ENCODE measurements at places on chromosomes 6 and 20. TPM values are rescaled to one million over a fixed set of nuclear protein-coding genes. Genes with fewer than 3 reads are reported as not detected.

DNA sequence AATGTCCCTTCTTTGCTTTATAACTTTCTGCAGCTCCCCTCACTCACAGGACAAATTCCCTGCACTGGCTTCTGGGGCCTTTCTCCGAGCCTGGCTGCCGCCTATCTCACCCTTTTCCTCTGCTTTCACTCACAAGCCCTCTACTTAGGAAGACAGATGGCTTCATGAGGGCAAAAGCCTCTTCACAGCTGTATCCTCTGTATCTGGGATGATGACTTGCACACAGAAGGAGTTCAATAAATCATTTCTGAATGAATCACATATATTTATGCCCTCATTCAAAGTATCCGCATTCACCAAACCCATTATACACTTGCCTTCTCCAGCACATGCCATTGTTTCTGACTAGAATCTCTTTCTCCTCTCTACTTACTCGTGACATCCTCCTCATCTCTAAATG is 159.0 kb upstream of the RIPOR2 start:
- no peak for DNase-seq

- no peak for DNase-seq
These were observed 18.5 kb downstream of the VSTM2L start for GRCh38 chr20:37921341-37921929.

The SAPCD1 gene
- 66.8 TPM for total RNA-seq

DNA sequence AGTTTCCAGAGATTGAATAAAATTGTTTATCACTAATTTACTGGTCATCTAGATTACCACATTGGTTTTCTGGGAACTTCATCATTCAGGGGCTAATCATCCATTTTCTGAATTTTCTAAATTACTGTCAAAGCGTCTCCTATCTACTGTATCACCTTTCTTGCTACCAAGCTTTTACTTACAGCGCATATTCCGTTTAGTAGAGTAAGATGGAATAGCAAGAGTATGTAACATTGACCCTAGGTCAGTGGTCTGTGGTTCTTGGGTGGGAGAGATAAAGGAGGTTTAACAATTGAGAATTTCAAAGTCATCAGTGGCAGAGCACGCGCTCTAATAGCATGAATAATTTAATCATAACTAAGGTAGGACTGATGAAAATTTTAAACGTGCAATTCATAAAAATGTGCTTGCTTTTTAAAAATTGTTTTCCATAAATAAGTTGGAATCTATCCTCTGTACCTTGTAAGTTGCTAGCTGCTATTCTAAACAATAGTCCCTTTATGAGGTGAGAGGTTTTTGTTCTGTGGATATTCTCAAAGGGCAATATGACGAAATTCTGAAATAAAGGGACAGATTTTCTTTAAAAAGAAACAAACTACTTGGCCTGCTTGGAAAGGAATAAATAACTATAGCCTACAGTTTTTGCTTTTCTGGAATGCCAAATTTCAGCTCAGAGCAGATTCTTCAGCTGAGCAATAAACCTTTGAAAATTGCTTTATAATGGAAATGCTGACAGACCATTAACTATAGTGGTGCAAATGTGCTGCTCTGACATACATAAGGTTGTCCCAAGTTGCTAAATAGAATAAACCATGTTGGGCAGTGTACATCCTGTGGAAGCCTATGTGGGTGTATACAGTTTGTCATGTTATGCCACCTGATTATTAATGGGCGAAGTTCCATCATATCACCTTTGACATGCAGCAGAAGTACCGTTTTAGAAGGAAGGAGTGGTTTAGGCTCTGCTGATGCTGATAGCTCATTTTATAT is 84.1 kb downstream of the ZFAND3 start:
- DNase-seq: no peak

DNA sequence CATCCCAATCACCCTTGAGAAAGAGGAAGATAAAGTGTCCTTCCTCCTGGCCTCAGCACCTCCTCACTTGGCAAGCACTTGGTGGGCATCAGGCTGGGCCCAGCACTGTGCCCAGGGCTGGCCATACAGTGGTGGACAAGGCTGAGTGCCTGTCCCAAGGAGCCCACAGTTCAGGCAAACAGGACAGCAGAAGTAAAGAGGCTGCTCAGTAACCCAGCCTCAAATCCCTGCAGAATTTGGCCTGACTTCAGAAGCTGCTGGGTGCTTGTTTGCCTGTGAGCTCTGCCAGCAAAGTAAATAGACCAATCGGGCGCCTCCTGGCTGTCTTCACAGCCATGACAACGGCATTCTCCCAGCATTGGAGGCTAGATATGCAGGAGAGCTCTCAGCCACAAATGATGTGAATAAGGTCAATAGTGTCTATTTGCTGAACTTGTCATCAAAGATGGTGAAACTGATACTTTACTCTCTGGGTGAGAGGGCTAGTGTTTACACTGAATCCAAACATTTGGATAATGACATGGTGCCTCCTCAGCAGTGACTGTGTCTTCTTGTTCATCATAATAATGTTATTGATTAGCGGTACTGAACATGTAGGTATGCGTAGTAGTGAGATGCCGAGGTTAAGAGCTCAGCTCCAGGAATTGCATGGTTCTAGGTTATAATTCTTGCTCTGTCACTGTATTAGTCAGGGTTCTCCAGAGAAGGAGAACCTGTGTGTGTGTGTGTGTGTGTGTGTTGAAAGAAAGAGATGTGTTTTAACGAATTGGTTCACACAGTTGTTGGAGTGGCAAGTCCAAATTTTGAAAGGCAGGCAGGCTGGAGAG is 36.9 kb upstream of the FANCE start:
- peak; percentile 58 for DNase-seq

- DNase-seq: no peak
These were observed 319.4 kb downstream of the HTR1B start for GRCh38 chr6:77143659-77144447.

DNA sequence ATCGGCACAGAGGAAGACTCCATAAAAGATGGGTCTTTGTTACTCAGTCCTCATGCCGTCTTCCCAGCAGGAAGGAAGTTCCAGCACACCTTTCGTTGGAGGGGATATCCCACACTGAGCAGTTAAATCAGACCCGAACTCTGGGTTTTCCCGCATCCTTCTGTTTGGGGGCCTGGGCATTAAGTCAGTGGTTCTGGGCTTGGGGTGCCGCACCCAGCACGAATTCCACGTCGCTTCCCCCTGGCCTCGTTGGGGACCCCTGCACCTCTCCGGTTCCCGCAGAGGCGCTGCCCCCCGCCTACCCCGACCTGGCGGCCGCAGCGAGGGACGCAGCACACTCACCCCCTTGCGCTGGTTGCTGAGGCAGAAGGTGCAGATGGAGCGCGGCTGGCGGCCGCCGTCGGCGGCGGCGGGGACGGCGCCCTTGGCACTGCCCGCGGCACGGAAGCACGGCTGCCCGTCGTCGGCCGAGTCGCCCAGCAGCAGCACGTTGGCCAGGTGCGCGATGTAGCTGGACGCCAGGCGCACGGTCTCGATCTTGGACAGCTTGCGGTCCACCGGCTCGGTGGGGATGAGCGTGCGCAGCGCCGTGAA is 641 bp downstream of the TCF15 start:
- DNase-seq: no peak

The TRIM10 gene
- not detected for total RNA-seq

DNA sequence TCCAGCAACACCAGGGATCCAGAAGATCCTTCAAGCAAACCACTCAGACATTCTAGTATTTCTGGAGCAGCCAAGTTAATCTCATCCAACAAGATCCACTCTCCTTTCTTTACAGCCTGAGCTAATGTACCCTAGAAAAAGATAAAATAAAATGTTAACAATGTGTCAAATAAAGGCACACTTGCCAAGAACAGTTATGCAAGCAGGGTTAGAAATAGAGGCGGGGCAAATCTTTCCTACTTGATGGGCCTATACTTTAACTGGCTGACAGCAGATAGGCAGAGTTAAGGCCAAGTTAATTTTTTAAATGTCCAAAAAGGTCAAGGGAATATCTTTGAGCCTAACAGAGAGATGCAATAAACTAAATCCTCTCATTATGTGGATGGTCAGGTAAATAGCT is 60.8 kb downstream of the MDN1 start:
- no peak for DNase-seq

The BEND6 gene
- total RNA-seq: 1.5 TPM

The SRMS gene
- not detected for total RNA-seq

DNA sequence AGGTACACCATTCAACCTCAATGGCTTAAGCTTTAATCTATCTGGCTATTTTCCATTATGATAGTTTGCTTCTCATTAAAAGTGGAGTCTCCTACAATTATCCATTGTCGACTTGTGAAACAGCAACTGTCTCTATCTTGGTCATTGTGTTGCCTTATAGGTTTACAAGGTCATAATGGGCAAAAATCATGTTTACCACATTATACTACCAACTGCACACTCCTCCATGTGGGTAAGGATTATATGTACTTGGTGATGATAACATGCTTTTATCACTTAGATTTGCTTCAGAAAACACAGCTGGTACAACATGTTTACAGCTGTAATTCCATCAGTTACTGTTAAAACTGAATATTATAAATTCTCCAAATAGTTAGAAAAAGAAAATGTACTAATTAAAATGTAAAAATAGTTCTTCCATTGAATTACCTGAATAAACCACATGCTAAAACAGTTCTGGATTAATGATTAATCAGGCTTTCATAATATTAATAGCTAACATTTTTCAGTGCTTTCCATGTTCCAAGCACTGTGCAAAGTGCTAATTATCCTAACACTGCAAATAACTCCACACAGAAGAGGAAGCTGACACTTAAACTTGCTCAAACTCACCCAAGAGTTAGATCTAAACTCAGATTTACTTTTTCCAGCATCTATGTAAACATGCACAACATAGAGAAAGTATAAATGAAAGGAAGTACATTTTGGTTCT is 96.7 kb downstream of the OGFRL1 start:
- no peak for DNase-seq

GRCh38 chr6:157625764-157626163 is 197.3 kb upstream of the SNX9 start:
- no peak for DNase-seq

The RIPPLY2 gene
- not detected for total RNA-seq

The ENPP3 gene
- total RNA-seq: 1.3 TPM

The GNAS-AS1 gene
- total RNA-seq: 11.6 TPM

The SLX4IP gene
- 8.7 TPM for total RNA-seq

- DNase-seq: no peak
These were observed at the start of gene NRSN1 for GRCh38 chr6:24125980-24126379. Gene NRSN1, plus strand, starts transcription at chr6:24126215. Its CDS starts 8,113 bp downstream, at chr6:24134328.

- no peak for DNase-seq
These were observed 140.5 kb downstream of the HIVEP2 start for GRCh38 chr6:142804490-142804889.

The RIN2 gene
- total RNA-seq: not detected

DNA sequence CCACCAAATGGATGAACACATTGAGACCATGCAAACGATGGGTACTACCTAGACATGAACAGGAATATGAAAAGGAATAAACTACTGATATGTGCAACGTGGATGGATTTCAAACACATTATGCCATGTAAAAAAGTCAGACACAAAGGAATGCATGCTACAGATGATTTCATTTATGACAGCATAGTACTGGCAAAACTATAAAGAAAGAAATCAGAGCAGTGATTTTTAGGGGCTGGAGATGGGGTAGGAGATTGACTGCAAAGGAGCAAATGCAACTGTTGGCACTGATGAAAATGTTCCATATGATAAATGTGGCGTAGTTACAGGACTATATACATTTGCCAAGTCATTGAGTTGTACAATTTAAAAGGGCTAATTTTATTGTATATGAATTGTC is 13.4 kb upstream of the COL12A1 start:
- no peak for DNase-seq

DNA sequence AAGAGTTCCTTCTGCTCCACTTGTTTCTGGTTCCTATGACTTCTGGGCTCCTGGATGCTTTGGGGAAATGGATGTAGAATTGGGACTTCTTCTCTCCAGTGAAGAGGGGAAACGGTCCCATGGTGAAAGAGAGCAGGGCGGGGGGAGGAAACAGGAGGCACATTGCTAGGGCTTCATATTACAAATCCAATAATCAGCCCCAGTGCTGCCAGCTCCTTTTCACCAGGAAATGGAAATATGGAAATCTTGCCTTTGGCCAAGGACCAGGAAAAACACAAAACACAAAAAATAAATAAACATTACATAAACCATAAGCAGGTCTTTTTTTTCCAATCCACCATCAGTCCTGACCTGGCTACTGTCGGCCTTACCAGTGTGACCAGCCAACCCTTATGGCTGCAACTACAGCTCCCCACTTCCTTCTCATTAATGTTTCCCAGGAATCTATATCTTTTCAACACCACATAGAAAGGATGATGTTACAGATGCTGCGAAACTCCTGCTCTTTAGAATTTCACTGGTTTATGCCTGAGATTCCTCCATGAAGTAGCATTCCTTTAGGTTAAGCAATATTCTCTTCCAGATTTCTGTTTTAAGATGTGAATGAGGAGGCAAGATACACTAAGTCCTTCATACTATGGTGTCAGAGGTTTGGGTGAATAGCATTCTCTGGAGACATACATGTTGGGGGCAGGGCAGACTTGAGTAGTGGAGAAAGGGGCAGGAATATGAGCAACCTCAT is 2.0 kb downstream of the PI3 start:
- no peak for DNase-seq

The TNFRSF21 gene
- 36.5 TPM for total RNA-seq

GRCh38 chr6:4057036-4057435 is 21.9 kb downstream of the FAM217A start:
- DNase-seq: no peak

All from OCI-LY7 (cell line).